ENCODE measurements at places on chromosomes 12 and 14.

DNA sequence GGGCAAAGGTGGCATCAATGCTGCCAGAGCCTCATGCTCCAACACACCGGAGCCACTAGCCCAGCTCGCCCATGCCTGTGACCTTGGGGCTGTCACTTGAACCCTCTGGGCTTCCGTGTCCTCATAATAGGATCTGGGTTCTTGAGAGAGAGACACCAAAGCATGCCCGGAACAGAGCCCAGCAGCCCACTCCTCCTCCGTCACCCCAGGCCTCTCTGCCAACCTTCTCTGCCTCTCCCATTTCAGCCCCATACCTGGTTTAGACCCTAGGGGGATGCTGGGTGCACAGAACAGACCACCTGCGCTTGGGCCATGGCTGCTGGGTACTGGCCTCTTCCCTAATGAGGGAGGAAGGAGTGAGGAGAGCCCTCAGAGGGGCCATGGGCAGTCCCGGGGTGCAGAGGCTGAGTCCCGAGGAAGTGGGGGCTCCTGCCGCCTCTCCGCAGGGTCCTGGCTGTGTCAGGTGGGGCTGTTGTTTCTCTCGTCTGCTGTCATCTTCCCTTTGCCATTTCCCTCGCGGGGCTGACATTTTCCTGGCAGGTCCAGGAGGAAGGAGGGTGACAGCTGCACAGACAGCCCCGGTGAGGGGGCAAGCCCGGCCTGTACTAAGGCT lies 172.4 kb upstream of the RTL1 start:
- DNase-seq, result no peak

DNA sequence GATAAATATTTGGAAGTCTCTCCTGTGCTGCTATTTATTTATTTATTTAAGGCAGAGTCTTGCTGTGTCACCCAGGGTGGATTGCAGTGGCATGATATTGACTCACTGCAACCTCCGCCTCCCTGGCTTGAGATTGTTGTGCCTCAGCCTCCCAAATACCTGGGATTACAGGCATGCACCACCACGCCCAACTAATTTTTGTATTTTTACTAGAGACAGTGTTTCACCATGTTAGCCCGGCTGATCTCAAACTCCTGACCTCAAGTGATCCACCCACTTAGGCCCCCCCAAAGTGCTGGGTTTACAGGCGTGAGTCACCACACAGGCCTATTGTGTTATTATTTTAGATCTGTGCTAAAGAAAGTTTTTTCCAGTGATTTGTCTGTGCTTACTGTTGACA lies 225.2 kb downstream of the CCER1 start:
- DNase-seq, result no peak

GRCh38 chr12:50162230-50162629 lies 4.9 kb downstream of the CERS5 start:
- no peak for DNase-seq

DNA sequence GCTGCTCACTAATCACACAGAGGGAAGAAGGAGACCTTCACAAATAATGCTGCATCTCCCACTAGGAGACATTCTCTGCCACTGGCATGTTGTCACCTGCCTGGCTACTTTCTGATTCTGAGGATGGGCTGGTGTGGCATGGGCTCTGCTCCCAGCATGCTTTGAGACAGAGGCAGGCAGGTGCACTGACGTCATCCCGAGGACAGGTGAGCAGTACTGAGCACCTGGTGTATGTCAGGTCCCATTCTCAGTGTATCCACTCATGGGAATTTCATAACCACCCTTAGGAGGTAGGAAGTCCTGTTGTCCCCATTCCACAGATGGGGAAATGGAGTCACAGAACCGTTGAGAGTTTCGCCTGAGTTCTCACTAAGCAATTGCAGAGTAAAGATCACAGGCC lies 597.9 kb downstream of the VRK1 start:
- no peak for DNase-seq

- no peak for DNase-seq
These were observed 91.5 kb upstream of the ZFP36L1 start for GRCh38 chr14:68884031-68885030.

- DNase-seq, result no peak
These were observed 26.6 kb downstream of the MBIP start for GRCh38 chr14:36293824-36294223.

- DNase-seq, result no peak
These were observed 4.7 kb downstream of the ANHX start for GRCh38 chr12:133231001-133231400.

DNA sequence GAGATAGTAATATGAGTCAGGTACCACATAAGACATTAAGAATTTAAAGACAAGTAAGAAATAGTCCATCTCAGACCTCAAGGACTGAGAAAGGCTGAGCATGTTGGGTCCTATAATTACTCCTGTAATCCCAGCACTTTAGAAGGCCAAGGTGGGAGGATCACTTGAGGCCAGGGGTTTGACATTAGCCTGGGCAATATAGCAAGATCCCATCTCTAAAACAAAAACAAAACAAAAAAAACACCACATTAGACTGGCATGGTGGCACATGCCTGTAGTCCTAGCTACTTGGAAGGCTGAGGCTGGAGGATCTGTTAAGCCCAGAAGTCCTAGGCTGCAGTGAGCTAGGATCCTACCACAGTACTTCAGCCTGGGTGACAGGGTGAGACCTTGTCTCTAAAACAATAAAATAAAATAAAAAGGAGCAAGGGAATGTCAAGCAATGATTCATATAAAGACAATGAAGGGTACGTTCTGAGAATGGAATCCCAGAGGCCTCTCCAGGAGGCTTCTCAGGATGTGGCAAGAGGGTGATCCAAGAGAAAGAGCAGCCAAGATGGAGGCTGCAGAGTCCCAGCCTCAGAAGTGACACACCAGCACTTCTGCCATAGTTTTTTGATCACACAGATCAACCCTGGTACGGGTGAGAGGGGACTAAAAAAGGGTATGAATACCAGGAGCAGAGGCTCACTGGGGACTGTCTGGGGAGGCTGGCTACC lies 206.4 kb downstream of the CRADD start:
- no peak for DNase-seq

DNA sequence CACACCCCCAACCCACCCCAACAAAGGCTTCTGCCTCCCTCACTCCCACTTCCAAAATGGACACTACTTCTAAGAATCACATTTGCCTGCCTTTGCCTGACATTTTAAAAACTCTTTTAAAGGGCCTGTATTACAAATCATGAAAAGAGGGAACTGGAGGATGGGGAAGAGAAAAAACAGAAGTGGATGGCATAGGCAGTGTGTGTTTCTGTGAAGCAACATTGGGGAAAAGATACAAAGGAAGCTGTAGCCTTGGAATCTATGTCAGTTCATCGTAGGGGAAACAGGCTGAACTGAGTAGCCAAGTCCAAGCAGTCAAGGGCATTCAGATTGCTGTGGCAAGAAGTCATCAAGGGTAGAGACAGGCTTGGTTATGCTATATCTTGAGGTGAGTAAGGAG lies 273.9 kb downstream of the BTG1 start:
- no peak for DNase-seq

DNA sequence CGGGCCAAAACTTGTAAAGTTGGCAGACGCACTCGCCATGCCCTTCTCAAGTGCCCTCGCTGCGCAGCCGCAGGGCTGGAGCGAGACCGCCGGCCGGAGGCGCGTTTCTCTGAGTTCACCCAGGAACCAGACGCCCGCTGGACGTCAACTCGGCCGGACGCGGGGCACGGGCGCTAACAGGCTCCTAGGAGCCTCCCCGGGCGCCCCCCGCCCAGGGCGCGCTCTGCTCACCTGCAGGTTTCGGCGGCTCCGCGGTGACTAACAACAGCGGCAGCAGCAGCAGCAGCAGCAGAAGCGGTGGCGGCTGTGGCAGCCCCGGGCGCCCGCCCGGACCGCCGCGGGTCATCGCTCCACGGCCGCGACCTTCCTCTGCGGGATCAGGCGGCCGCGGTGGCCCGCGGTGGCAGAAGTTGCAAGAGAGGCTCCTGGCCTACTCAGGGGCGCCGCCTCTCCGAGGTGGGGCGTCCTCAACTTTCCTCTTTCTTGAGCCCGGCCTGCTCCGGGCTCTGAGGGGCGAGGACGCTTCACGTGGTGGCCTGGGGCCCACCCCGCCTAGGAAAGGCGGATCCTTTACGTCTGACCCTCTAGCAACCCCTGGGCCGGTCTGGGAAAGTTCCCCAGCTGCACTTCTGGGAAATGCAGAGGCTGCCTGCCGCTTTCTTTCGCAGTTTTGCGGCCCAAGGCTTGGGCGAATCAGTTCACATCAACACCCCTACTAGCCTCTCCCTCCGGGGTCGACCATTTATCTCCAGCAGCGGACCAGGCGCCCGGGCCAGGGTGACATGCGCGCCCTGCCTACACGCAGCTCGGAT lies at the start of gene PLBD1:
PLBD1 (minus strand) TSS at position 533 of the 812 bp plus-strand sequence; CDS start at position 346, 187 bp downstream.
- DNase-seq, result no peak

- DNase-seq, result no peak
These were observed at the start of gene SIX1 for GRCh38 chr14:60648934-60649874. Gene SIX1 (minus strand): TSS chr14:60649477. CDS start chr14:60649189, 288 bp downstream.

- DNase-seq, result no peak
These were observed 67.0 kb downstream of the C2CD5 start for GRCh38 chr12:22477166-22477893.

GRCh38 chr12:3032770-3033538 lies 44.2 kb upstream of the TSPAN9 start:
- no peak for DNase-seq

- DNase-seq, result no peak
These were observed 23.9 kb downstream of the PLEKHG3 start for GRCh38 chr14:64728106-64728505.

- no peak for DNase-seq
These were observed 13.6 kb downstream of the CCDC198 start for GRCh38 chr14:57480051-57480450.

GRCh38 chr12:105803292-105803691 lies 335.5 kb downstream of the NUAK1 start:
- no peak for DNase-seq

- no peak for DNase-seq
These were observed 522.5 kb downstream of the VRK1 start for GRCh38 chr14:97319691-97320090.

DNA sequence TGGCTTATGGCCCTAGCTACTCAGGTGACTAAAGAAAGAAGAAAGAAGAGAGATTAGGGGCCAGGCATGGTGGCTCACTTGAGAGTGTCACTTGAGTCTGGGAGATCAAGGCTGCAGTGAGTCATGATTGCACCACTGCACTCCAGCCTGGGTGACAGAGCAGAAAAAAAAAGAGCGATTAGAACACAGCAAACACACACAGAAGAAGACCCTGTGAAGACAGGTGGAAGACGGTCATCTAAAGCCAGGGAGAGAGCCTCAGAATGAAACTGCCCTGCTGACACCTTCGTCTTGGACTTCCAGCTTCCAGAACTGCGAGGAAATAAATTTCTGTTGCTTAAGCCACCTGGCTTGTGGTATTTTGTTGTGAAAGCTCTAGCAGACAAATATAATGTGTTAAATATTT lies 17.5 kb upstream of the PPP1CC start:
- peak; percentile 38 for DNase-seq

- DNase-seq, result no peak
These were observed 21.4 kb downstream of the SYNE2 start for GRCh38 chr14:63874223-63874622.

DNA sequence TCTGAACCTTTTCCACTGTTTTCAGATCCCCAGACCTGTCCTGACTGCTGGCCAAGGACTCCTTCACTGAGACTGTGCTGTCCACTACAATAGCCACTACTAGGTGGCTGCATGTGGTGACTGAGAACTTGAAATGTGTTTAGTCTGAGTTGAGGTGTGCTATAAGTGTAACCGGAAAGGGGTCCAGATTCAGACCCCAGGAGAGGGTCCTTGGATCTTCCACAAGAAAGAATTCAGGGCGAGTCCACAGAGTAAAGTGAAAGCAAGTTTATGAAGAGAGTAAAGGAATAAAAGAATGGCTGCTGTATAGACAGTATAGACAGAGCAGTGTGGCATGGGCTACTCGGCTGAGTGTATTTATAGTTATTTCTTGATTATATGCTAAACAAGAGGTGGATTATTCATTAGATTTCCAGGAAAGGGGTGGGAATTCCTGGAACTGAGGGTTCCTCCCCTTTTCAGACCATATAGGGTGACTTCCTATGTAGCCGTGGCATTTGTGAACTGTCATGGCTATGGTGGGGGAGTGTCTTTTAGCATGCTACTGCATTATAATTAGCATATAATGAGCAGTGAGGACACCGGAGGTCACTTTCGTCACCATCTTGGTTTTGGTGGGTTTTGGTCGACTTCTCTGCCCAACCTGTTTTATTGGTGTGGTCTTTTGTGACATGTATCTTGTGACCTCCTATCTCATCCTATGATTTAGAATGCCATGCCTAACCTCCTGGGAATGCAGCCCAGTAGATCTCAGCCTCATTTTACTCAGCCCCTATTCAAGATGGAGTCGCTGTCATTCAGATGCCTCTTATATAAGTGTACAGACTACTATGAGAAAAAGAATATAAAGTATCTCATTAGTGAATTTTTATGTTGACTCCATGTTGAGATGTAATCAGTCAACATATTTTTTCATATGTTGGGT lies 70.0 kb upstream of the SRSF5 start:
- peak; percentile 42 for DNase-seq

DNA sequence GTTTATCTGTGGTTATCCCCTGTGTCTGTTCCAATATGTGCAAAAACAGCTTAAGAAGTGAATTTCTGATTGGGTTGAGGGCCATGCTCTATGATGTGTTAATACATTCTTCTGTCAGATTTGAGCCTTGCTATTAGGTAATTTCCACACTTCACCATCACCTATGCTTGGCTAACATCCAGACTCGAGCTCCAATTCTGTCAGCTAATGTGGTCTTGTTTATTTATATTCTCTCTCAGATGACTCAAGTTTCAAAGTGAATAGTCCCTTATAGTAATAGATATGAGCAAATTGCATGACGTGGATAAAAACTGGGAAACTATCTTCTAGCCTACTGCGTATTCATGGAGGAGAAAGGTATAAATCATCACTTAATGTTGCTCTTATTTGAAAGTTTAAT lies 451.3 kb downstream of the SNAPC1 start:
- DNase-seq, result no peak

DNA sequence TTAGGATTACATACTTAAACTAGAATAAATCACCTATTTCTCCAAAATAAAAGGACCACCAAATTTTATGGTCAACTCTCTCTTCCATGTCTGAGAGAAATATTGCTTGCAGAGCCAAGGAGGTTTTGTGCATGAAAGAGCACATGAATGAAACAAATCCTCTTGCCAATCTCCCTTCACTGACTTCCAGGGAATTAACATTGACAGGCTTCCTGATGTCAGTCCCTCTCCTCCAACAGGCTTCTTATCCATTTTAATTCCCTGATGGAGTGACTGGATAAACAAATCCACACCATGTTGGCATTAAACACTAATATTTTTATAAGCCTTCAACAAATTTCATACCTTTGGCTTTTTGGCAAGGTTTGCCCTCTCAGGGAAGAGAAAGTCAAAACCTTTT lies 45.3 kb upstream of the CNTN1 start:
- DNase-seq, result no peak

- DNase-seq, result no peak
These were observed 140.5 kb downstream of the TSPAN9 start for GRCh38 chr12:3217683-3218079.

GRCh38 chr14:52553671-52554575 lies 1.3 kb downstream of the GPR137C start:
- peak; percentile 79 for DNase-seq

- no peak for DNase-seq
These were observed 81.1 kb downstream of the PELI2 start for GRCh38 chr14:56199095-56199981.

- no peak for DNase-seq
These were observed 983.6 kb downstream of the FLRT2 start for GRCh38 chr14:86513564-86513963.

All from stimulated activated CD4-positive, alpha-beta T cell treated with anti-CD3 and anti-CD28 coated beads, Interleukin-4, amount 100 ng/mL, for 24 hours (primary cell).